ENCODE measurements at places on chromosomes 3 and 15.

GRCh38 chr15:58771621-58772250 lies 634 bp downstream of the MINDY2 start:
- DNase-seq, result no peak

- no peak for DNase-seq
These were observed 84.6 kb upstream of the KLF13 start for GRCh38 chr15:31241888-31242522.

DNA sequence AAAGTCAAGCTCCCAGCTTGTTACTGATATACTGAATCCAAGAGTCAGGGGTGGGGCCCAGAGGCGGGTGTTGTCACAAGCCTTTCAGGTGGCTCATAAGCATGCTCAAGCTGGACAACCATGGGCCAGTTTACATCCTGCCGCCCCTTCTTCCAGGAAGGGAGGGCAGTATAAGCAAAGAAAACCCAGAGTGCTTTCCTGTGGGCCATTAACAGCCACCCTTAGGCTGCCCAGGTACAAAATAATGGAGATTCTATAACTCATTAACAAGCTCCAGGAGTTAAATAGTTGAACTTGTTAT lies 183.2 kb downstream of the NTRK3 start:
- no peak for DNase-seq

- peak; percentile 94 for DNase-seq
These were observed 252.2 kb upstream of the TBL1XR1 start for GRCh38 chr3:177449360-177450006.

DNA sequence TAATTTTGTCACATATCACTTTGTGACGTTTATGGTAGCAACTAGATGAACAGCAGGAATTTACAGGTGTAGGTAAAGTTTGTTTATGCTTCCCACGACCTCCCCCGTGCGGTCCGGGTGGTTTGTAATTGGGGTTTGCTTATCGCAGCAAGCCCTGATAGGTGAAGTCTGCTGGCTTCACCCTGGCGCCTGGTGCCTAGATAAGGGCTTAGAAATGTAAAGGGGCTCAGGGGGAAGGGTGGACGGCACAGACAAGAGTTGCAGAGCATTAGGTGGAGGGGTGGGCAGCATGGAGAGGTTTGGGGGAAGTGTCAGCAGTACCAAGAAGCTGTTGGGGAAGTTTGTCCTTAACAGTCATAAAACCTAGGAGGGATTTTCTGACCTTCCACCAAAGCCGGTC lies 108.1 kb upstream of the RNF7 start:
- no peak for DNase-seq

DNA sequence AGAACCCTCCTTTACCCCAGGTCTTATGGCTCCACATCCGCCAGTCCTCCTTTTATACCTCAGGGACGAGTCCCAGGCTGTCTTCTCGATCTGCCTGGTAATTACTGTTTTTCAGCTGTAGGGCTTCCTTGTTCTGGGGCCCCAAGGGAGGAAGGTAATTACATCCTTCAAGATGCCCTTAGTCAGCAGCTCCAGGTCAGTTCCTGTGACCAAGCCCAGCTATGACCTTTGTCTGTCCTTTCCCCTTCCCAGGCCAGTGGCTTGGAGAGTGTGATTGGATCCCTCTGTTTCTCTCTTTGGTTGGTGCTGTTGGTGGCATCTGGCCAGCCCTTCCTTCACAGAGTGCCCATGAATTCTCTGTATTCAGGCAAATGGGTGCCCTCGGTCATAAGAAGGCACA lies 92.6 kb downstream of the AAGAB start:
- no peak for DNase-seq

DNA sequence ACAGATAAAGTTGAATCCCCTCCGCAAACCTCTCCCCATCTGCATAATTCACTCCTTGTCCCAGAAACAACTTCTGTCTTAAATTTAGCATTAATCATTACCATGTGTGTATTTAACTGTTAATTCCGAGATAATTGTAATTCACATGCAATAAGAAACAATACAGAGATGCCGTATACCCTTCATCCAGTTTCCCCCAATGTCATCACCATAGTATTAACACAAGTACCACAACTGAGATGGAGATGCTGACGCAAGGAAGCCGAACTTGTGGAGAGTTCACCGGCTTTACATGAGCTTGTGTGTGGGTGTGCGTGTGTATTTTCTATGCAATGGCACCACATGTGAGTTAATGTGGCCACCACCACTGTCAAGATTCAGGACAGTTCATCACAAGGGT lies 39.6 kb upstream of the SEC13 start:
- DNase-seq, result no peak

GRCh38 chr15:40048211-40048792 lies 9.3 kb upstream of the SRP14 start:
- no peak for DNase-seq

DNA sequence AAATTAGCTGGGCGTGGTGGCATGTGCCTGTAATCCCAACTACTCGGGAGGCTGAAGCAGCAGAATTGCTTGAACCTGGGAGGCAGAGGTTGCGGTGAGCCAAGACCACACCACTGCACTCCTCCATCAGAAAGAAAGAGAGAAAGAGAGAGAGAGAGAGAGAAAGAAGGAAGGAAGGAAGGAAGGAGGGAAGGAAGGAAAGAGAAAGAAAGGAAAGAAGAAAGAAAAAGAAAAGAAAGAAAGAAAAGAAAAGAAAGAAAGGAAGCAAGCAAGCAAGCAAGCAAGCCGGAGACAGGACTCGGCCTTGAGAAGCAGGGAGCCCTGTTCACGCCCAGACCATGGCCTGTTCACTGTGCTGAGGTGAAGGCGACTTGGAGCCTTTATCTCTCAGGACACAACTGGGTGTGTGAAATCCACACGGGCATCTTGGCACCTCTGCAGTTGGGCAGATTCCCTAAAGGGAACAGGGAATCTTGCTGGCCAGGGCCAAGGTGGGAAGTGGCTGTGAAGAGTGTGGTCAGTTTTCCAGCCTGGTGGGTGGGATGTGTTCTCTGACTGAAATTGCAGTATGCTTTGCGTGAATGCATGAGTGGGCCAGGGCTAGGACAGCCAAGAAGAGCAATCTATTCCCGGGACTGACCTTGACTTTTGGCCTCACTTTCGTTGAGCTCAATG lies 90.3 kb downstream of the CORO2B start:
- DNase-seq, result no peak

DNA sequence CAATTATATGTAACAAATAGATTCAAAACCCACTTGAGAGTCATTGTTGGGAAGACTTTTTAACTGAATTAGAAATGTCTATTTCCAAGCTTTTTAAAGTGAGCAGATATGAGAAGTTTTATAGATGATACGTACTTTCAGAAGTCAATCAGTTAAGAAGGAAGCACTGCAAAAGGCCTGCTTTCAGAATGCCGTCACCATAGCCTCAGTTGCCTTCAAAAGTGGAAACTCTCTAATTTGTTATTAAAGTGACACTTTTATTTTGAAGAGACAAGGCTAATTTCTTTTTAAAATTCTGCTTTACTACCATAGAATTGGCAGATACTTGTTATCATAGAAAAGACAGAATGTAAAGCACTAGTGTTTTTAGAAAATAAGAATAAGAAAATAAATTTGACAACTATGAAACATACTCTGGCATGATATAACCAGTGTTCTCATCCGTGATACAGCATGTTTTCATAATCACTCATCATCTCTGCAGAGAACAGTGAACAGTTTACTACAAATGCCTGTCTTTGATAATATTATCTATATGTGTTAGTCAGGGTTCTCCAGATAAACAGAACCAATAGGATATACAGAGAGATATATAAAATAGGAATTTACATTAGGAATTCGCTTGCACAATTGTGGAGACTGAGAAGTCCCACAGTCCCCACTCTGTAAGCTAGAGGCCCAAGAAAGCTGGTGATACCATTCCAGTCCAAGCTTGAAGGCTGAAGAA lies 7.0 kb upstream of the PLD1 start:
- DNase-seq, result no peak

DNA sequence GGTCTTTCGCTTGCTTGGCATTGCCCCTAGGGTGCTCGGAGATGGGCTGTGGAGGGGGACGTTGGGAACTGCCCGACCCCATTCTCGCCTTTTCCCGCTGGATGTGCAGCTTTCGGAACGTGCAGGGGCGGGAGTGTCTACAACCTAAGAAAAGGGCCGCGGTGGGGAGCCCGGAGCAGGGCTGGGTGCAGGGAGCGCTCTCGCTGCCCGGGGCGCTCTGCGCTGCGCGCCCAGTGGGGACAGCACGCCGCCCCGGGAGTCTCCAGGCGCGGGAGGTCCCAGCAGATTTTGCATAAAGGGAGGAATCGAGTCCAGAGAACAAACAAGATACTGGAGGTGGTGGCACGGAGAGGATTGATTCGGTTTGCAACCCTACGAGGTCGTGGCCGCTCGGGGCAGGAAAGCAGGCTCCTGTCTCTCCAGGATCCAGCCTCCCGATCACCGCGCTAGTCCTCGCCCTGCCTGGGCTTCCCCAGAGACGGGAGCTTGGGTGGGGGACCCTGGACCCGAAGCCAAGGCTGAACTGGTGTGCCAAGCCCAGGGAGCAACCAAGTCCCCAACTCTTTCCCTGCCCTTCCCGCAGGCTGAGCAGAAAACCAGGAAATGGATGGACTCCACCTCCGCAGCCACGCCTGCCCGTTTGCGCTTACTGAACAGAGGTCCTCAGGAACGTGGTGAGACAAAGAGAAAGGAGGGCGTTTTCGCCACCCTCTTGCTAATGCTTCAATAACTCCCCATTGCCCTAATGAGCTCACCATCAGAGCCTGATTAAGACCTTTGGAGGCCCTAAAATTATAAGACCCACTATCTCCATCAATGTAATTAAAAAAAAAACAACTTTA lies 59.7 kb downstream of the NOX5 start:
- peak; percentile 67 for DNase-seq

DNA sequence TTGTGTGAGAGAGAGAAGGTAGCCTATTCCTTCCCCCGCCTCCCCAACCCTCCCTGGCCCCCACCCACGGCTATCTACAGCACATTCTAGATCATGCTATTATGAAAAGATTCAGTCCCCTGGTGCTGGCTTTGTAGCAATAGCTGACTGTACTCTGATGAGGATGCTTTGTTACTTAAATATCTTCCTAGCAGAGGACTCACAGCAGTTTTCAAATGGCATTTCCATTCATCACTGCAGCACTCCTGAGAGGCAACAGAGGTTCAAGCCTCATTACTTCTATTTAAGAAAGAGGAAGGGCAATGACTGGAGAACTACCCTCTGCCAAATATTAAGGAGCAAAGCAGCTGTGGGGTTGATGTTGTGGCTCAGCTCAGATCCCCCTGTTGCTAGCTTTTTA lies 61.0 kb downstream of the LRRN1 start:
- no peak for DNase-seq
